ENCODE measurements at places on chromosomes 11 and 22. TPM values are rescaled to one million over a fixed set of nuclear protein-coding genes. Genes with fewer than 3 reads are reported as not detected.

Gene OR4A16
- total RNA-seq = not detected

Gene TIMM8B
- 35.6 TPM for total RNA-seq

Gene SUSD2
- total RNA-seq = 0.45 TPM

Gene NOL12
- total RNA-seq = 22.7 TPM

Gene SYCE3
- not detected for total RNA-seq

Gene CHRM1
- total RNA-seq = not detected

Gene ABCC8
- total RNA-seq = 0.92 TPM

Gene PHRF1
- total RNA-seq = 15.5 TPM

Gene TPBGL
- 0.36 TPM for total RNA-seq

Gene CARD16
- total RNA-seq = 6.6 TPM

Gene OR10D3
- total RNA-seq = not detected

Gene CNTN5
- not detected for total RNA-seq

Gene C11orf87
- total RNA-seq = not detected

Gene CARD18
- total RNA-seq = not detected

Gene OTOG
- total RNA-seq = not detected

Gene BAIAP2L2
- 2.1 TPM for total RNA-seq

Gene ZNF215
- 1.9 TPM for total RNA-seq

Gene ANO5
- total RNA-seq = 1.5 TPM

Gene C11orf16
- not detected for total RNA-seq

Gene GAL
- not detected for total RNA-seq

GRCh38 chr22:28855355-28856094 lies 27.8 kb upstream of the ZNRF3 start:
- DNase-seq = no peak

GRCh38 chr11:92775003-92775676 lies 194.3 kb upstream of the MTNR1B start:
- DNase-seq = no peak

GRCh38 chr22:28410050-28410816 lies 269.4 kb downstream of the TTC28 start:
- DNase-seq = no peak

DNA sequence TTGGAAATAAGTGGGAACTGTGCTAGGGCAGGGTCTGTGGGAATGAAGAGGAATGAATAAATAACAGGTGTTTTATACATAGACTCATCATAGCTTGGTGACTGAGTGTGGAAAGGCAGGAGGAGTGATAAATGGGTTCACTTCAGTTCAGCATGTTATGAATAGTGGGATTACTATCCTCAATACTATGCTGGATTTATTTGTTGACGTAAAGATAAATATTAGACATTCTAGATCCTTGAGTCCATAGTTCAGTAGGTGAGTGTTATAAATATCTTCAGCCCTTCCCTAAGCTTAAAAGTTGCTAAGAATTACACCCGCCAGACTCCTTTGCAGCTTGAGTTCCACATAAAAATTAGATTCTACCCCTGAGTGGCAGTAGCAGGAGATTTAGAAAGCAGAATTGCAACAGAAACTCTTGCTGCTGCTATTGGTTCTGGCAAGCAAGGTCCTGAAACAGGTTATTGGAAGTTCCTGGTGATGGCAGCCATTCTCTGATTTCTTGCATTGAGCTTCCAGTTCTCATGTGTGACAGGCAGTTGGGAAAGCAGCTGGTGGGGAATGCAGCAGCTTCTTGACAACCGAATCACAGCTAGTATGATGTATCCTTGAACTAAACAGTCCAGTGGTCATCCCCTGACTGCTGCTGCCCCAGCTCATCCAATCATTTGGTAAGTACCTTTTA lies 1558.9 kb downstream of the FAM181B start:
- no peak for DNase-seq

DNA sequence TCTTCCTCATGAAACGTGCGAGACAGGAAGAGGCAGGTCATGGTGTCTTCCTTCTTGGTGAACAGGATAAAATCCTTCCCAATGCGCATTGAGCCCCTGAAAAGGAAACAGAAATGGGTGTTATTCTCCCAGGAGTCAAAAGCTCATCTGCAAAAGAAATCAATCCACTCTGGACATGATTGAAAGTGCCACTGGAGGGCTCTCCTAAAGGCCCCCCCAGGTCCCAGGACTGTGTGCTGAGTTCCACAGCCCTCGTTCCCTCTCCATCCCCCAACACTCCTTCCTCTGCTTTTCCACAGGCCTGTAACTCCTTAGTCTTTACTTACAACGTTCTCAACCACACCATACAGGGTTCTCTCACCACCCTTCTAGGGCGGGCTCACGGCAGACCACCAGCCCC lies 22.2 kb downstream of the MORC2 start:
- no peak for DNase-seq

DNA sequence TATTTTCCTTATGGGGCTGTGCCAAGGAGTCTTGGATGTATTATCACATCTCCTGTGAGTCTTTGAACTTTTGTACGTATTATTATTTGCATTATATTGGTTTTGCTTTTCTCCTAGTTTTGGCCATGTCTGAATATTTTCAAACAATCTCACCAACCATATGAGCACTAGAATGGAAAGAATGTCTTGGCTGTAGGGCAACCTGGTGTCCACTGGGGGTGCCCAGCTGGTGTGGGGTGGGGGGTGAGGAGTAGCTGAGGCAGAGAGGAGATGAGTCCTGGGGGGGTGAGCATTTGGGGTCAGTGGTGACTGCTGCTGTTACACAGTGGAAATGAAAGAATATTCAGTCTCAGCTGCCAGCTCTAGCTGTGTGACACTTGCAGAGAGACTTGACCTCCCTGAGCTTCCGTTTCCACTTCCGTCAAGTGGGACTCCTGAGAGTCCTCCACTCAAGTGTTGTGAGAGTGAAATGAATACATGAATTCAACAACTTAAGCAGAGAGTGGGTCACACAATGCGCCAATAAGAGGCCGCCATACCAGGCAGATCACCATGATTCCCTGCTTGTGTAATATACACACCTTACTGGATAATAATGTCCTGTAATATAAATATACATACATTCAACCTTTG lies 12.7 kb upstream of the PVALB start:
- no peak for DNase-seq

GRCh38 chr11:28887681-28888080 lies 779.5 kb downstream of the METTL15 start:
- no peak for DNase-seq

- no peak for DNase-seq
Observed at GRCh38 chr11:115709297-115709696, 205.1 kb upstream of the CADM1 start.

DNA sequence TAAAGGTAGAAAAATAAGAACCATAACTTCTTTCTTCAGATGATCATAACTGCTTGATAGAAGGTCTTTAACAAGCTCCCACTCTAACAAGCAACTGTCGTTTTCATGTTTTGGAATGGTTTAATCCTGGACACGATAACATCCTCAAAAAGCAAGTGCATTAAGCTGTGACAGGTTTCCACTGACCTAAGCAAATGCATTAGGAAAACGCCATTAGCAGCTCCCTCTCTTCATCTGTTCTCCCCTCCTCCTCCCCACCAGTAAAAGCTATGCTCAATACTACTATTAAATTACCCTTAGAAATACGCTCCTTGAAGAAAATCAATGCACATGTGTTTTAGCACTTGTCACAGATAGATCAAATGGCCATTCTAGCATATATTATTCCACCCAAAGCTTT lies 729.4 kb downstream of the OPCML start:
- DNase-seq = no peak

DNA sequence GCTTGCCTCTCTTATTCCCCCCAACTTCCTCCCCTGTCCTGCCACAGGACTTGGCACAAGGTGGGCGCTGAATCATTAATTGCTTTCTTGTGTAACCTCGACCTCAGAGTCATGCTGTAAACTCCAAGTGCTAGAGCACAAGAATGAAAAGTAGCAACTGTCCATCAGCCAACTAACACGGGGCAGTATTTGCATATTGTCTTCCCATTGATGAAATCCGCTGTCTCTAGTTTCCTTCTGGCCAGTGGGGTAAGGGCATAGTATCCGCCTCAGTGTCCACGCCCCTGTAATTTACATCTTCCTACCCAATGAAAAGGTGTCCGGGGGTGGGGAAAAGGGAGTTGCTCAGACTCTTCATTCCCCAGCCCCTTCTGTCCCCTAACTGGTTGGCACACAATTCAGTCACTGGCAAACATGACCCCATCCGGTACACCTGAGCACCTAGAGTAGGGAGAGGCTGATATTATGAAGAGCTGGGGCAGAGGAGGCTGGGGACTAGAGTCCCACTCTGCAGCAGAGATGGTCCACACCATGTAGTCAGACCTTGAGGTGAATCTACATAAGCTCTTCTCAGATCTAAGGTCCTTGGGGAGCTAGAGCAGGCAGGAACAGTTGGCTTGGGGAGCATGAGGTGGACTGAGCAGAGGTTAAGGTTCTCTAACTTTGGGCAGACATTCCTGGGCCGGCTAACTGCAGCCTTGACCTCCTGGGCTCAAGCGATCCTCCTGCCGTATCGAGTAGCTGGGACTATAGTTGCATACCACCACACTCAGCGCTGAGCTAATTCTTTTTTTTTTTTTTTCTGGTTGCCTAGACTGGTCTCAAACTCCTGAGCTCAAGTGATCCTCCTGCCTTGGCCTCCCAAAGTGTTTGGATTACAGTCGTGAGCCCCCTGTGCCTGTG lies 6.8 kb upstream of the GGA1 start:
- DNase-seq = no peak

DNA sequence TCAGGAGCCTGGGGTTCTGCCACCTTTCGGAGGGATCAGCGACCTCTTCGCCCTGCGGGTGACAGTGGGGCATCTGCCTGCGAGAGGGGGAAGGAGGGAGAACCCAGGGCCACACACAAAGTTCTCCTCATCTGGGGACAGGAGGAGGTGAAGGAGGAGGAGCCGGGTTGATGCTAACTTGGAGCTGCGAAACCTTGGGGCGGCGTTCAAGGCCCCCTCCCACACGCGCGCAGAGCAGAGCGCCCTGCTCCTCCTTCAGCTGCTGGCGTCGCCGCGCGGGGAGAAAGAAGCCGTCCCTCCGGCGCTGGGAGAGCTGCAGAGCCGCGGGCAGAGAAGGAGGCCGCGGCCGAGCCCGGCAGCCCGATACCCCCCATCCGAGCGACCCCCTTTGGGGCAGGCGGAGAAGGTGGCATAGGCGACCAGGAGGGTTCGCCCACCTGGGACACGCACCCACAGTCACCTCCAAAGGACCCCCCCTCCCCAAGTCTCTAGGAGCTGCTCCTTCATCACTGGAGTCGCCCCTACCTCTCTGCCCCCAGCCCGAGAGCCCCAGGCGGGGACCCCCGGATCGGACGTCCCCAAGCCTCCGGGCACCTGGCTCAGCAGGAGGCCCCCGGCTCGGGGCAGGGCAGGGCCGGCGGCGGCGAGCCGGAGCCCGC lies at the start of gene RASD2:
TSS of gene RASD2 (plus strand) at position 237 of the 659 bp plus-strand sequence. CDS start 5,979 bp downstream, outside the sequence.
- DNase-seq = peak; percentile 59

DNA sequence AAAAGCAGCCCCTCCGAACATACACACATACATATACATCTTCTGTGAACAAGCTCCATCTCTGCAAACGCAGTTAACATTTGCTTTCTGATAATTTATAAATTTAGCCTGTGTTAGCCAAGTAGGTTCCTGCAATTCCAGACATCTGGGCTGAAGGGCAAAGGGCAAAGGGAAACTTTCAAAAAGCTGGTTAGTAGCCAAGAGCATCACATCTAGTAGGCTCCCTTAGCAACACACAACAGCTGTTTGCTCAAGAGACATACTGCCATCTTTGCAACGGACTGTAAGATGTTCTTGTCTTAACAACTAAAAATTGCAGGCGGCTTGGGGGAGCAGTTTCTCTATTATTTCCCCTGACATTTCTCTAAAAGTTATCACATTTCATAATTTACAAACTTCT lies 134.9 kb downstream of the RBFOX2 start:
- DNase-seq = no peak

GRCh38 chr22:19775496-19776325 lies 15.1 kb downstream of the TBX1 start:
- DNase-seq = no peak

DNA sequence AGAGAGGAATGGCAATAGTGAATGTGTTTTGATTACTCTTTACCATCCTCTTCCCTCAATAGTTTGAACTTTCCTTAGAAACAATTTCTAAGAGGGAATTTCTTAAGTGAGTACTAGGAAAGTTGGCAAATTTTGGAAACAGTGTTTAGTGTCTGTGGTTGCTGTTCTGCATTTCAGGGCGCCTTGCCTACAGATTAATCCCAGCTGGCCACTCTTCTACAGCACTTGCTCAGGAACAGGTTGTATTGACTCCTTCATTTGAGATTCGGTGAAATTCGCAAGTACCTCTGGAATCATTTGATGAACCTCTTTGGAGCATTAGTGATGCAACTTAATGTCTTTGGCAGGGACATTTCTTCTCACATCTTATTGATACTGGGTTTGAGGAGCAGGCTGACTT lies 28.3 kb downstream of the JAM3 start:
- DNase-seq = no peak

- DNase-seq = no peak
Observed at GRCh38 chr11:124499711-124500110, 43.7 kb downstream of the OR8B12 start.

DNA sequence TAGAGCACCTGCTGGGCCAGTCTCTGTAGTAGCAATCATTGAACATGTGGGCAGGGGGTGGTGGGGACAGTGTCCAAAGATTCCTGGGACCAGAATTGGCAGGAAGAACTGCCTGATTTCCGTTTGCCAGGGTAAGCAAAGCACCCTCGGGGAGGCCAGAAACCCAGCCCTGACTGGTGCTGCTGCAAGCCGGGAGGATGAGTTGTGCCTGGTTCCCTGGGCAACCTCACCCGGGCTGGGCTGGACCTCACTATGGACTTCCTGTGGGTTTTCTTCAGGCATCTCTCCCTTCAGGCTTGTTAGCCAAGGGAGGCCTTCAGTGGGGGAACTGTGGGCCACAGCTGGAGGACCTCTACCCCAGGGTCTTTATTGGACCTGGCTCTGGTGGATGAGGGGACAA lies 8.0 kb upstream of the POU2F3 start:
- DNase-seq = no peak

DNA sequence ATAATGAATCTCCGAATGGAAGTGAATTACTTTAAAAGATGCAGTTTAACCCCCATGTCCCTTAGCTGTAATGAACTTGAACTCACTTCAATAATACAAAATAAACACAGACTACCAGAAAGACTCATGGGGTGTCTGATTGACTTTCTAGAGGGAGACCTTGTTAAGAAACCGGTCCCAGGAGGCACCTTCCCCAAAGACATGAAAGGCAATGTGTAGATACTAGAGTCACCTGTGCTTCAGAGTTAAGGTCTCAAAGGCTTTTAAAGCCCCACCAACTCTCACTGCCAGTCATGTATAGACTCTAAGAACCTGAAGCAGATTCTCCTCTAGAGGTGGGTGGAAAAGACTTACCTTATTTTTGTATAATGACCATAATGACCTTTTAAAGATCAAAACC lies at the start of gene OR8J1:
TSS of gene OR8J1 (plus strand) at position 301 of the 400 bp plus-strand sequence. CDS start 5,956 bp downstream, outside the sequence.
- no peak for DNase-seq

DNA sequence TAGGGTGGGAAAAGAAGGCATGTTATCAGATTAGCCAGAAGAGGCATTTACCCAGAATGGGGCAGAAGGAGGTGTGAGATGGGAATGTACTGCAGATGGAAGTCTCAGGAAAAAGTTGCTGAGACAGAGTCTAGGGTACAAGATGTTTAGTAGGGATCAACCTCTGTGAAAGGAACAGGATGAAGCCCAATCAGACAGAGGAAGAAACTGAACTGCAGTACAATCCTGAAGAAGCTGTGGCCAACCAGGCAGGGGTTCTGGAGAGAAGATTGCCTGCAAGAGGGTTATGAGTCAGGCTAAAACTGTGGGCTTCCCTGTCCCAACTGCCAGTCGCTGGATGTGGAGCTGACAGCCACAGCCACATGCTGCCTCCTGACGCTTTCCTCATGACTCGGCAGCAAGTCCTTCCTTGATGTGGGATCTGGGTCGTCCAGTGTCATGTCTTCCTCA lies 64.0 kb downstream of the CWC15 start:
- no peak for DNase-seq

GRCh38 chr11:65777241-65777640 lies 3.5 kb downstream of the AP5B1 start:
- no peak for DNase-seq
